ENCODE measurements at places on chromosomes 5 and 9.

GRCh38 chr5:75338408-75338807 is 1.4 kb downstream of the HMGCR start:
- DNase-seq = no peak

DNA sequence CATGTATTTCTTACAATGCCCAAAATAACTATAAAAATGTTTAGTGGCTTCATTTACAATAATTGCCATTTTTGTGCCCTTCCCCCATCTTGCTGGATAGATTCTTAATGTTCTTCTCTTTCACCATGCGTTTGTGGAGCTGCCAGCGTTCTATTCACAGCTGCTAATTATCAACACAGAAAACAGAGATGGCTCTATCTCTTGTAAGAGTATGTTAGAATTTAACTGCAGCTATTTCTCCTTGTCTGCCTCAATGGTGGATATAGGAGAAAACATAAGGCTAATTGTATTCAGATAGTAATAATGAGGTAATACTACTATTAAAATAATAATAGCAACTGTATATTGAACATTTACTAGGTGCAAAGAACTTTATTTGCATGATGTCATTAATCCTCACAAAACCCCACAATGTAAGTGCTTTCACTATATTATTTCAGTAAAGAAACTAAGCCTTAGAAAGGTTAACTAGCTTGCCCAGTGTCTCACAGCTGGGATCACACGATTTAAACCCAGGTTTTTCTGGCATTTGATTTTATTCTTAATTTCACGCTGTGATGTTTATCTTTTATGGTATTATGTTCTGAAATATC is 50.1 kb downstream of the JAKMIP2 start:
- DNase-seq = no peak

GRCh38 chr5:72543811-72544210 is 36.6 kb upstream of the ZNF366 start:
- no peak for DNase-seq

DNA sequence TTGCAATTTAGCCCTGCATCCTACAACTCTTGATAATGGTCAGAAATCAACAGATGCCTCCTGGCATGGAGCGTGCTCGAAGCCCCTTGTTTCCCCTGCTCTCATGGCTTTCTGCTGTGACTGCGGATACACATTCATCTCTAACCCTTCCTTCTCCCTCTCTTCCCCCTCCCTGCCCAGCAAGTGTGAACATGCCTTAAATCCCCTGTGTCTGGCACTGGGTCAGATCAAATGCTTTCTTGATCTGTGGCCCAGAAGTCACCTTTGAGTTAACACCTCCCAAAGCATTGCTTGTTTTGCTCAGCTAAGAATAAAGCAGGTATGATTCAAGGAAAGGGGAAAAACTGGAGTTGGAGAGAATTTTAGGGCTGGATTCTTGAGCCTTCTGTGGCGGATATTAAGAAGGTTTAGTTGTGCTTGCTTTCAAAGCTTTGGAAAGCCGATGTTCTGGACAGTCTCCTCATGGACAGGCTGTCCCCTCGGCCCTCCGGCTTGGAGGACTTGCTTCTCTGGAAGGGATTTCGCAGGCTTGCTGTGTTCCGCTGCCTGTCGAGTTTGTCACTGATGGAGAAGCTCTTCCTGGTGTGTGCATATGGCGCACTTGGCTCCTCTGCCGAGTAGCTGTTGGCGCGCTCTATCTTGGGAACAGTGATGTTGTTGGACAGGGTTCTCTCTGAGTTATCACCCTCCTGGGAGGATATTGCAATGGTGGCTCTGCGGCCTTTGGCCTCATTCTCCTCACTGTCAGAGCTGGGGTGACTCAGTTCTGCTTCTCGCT is 121.3 kb upstream of the KLF9 start:
- no peak for DNase-seq

GRCh38 chr5:1312206-1312605 is 17.3 kb upstream of the TERT start:
- no peak for DNase-seq

DNA sequence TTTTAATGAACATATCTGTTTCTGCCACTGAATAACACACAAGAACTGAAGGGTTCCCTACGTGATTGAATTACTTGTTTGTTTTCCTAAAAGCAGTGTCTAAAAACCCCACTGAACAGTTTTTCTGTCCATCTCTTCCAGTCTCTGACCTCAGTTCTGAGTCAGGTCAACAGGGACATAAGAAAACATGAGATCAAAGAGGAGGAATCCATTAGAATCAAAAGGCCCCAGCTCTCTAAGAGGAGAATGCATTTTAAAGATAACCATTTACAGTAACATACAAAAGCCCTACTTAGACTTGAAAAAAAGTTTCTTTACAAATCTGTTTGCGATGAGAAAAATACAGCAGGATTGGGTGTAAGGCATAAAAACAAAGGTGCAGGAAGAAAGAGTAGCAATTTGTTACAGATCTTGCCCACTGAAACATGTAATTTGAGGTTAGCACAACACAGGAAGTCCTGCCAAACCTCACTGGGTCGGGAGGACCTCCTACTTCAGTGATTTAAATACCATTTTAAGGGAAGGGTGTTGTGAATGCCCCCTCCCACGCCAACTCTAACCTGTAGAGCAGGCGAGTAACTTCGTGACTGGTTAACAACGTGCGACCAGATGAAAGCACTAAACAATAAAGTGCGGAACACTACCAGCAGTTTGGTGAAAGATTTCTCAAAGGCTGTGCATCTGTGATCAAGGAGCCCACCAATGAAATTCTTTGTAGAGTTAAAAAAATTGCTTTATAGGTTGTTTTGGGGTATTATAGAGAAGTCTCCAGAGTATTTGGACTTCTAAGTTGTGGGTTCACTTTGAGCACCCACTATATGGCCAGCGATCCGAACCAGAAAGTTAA is 1.3 kb downstream of the QSOX2 start:
- no peak for DNase-seq

- DNase-seq = no peak
Observed at GRCh38 chr9:127664678-127665507, 41.9 kb upstream of the CFAP157 start.

DNA sequence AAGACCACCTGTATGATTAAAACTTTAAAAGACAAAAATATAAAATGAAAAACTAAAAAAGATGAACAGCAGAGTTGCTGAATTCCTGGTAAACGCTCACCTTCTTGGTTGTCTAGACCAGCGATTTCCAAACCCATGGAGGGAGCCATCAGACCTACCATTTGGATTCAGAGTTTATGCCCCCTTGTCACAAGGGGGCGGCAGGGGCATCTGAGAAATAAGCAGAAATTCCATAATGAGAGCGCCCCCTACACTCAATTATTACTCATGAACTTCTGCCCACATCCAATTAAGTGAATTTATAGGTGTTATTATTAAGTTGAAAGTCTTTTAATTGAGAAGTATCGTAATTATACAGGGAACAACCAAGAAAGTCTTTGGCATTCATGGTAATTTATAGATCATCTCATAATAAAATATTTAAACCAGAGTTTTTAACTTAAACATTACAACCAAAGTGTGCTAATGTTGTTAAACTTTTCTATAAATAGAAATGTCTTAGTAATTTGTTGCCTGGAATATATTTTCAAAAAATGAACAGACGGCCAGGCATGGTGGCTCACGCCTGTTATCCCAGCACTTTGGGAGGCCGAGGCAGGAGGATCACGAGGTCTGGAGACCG is 35.2 kb upstream of the SPATA31C2 start:
- peak; percentile 88 for DNase-seq

GRCh38 chr9:6355728-6356127 is 27.6 kb downstream of the TPD52L3 start:
- peak; percentile 23 for DNase-seq

- DNase-seq = peak; percentile 97
Observed at GRCh38 chr5:132677191-132677590, 3.4 kb downstream of the IL4 start.

DNA sequence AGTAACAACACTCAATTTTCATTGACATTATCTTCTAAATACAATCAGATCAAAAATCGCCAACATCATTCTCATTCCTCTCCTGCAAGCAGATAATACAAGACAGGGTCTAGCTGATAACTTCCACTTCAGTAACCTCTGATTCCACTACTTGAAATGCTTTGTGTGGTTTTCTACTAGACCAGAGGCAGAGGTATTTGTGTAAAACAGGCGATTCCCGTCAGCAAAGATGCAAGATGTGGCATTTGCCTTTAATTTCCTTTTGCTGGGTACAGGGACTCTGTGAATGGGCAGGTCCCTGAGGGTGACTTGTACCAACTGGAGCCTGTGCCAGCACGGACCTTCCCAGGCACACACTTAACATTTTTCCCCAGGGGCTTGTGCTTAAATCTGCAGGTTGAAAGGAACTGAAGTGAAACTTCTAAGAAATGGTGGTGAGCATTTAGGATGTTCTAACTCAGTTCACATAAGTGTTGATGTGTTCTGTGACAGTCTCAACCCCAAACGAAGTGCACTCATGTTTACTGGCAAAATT is 625.5 kb upstream of the WWC1 start:
- DNase-seq = no peak

GRCh38 chr5:2710910-2711309 is 40.6 kb downstream of the IRX2 start:
- no peak for DNase-seq

Measured in A172 (cell line).